M059J (cell line): ENCODE measurements at places on chromosomes 13 and 19.

DNA sequence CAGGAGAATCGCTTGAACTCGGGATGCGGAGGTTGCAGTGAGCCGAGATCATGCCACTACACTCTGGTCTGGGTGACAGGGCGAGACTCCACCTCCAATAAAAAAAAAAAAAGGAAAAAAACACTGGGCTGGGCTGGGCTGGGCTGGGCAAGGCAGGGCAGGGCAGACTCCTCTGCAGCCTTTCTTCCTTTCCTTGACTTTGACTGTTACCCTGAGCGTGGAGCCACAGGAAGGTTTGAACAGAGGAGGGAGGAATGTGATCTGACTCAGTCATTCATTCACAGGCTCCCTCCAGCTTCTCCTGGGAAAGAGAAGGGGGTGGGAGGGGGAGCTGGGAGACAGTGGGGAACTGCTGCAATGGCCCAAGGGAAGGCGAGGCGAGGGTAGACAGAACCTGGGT is 2.7 kb upstream of the ACTN4 start:
- DNase-seq = peak; percentile 41

DNA sequence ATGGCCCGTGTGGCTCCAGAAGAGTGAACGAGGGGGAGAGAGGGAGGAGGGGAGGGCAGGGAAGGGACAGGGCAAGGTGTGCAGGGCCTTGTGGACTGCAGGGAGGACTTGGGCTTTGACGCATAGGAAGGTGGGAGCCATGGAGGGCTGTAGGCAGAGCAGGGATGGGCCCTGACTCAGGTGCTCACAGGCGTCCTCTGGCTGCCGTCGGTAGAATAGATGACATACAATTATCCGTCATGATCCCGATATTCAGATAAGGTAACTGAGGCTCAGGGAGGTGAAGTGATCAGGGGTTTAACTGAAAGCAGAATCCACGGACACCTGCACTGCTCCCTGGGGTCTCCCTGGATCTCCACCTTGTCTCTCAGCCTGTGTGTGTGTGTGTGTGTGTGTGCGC is 3.4 kb downstream of the C3 start:
- no peak for DNase-seq

DNA sequence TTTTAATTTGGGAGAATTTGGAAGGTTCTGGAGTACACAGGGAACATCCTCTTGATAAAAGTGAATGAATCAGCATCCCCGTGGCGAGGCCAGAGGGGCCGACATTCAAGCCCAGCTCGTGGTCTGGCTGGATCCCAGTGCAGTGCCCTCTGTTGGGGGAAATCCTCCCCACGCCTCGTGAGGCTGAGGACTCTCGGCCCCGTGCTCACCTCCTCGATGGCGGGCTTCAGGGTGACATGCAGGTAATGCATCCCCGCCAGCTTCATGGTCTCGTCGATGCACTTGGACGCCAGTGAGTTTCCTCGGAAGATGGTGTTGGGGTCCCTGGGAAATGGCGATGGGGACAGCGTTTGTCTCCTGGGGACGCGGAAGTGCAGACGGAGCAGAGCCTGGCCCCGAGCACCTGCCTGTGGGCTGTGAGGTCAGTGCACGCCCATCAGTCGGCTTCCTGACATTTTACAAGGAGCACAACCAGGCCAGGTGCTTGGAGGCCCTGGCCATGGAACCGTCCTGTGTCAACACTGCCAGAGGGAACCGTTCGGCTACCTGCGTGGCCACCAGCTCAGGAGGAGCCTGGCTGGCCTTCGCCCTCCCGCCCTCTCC is 43.3 kb upstream of the C13orf46 start:
- DNase-seq = no peak

- DNase-seq = no peak
These were observed 8.2 kb downstream of the EID2B start for GRCh38 chr19:39524495-39524894.

DNA sequence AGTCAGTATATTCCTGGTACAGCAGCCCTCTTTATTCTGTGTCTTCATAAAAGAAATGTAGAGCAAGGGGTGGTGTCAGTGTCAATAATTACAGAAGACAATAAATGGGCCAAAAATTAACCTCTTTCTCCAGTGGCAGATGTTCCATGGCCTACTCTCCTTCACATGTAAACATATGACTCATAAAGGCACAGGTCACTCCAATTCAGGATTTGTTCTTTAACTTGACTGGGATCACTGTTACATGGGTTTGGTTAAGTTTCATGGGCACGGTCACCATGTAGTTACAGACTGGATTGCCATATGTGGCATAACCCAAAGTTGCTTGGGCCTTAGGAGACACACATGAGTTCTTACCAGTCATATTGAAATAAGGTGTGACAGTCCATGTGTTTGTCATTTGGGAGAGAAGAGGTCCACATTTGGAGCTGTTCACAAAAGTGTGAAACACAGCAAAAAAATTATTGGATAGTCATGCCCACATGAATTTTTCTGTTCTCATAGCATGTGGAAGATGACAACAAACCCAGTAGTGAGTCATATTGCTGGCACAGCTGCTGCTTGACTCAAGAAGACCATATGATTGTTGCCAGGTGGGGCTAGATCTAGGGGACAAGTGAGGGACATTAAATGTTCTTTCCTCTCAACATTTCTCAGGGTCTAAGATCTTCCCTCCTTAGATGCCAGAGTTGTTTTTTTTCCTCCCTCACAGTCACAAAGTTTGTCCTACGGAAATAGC is 68.1 kb upstream of the HTR2A start:
- peak; percentile 52 for DNase-seq
